ENCODE measurements at places on chromosomes 5 and 9.

DNA sequence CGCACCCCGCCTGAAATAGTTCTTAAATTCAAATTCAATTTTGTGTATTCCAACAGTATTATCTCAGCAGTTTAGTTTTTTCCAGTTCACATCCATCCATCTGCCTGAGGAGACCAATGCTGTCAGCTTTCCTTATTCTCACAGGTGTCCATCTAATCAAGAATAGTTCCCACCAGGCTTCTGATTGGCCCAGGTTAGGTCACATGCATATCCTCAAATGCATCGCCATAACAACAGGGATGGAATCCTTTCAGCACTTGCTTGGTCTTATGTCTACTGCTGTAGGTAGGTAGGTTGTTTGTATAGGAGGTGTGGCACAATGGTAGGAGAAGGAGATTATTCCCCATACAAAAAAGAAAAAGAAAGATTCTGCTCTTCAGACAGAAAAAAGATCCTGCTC lies 91.2 kb downstream of the UBE2R2 start:
- DNase-seq, result no peak

GRCh38 chr9:16345902-16346301 lies 524.6 kb downstream of the BNC2 start:
- DNase-seq, result no peak

- no peak for DNase-seq
Measured at GRCh38 chr9:129989362-129989708, 53.7 kb downstream of the FNBP1 start.

DNA sequence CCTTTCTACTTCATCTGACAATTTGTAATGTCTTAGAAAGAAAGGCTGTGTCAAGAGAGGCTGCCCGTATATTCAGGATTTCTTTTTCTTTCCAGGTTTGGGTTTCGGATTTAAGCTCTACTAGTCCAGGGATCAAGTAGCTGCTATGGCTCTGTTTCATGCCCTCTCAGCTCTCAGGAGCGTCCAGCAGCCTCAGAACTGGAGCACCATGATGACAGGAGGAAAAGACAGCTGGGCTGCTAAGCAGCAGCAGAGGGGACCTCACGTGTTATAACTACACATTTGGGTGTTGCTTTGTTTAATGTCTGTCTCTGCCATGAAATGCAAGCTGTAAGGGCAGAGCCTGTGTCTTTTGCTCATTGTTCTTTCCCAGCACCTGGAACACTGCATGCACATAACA lies 28.5 kb downstream of the TBC1D2 start:
- DNase-seq, result no peak

- DNase-seq, result no peak
Measured at GRCh38 chr5:177498013-177498787, 796 bp upstream of the PDLIM7 start.

GRCh38 chr5:58615972-58616371 lies 33.1 kb downstream of the RAB3C start:
- no peak for DNase-seq

GRCh38 chr5:59198832-59199231 lies 616.0 kb downstream of the RAB3C start:
- DNase-seq, result no peak

DNA sequence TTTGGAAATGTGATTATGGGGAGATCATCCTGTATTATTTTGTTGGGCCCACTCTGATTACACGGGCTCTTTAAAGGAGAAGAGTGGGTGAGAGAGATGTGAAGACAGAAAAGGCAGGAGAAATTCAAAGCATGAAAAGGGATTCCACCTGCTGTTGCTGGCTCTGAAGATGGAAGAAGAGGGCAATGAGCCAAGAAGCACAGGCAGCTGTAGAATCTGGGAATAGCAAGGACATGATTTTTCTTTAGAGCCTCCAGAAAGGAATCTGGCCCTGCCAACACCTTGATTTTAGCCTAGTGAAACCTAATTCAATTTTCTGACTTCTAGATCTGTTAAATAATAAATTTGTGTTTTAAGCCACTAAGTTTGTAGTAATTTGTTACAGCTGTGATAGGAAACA lies 11.3 kb downstream of the C9 start:
- no peak for DNase-seq

GRCh38 chr5:124402144-124402581 lies 344.3 kb downstream of the ZNF608 start:
- peak; percentile 1 for DNase-seq

GRCh38 chr9:16120727-16121126 lies 567.9 kb downstream of the CCDC171 start:
- no peak for DNase-seq

DNA sequence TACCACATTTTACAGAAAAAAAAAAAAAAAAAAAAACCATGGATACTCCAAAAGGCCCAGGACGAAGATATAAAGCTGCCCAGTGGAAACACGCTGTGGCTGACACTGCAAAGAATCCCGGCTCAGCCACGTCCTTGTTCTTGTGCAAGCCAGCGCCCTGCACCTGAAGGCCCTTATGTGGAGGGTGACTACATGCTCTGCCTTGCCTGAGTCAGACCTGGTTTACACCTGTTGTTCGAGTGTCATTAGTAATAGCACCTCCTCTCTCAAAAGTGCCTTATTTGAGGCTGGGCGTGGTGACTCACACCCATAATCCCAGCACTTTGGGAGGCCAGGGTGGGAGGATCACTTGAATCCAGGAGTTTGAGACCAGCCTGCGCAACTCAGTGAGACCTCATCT lies 54.3 kb upstream of the ZSWIM6 start:
- no peak for DNase-seq

GRCh38 chr9:115032296-115032695 lies 85.7 kb downstream of the TNC start:
- DNase-seq, result no peak

GRCh38 chr5:133735346-133735745 lies 123.0 kb upstream of the FSTL4 start:
- peak; percentile 2 for DNase-seq

DNA sequence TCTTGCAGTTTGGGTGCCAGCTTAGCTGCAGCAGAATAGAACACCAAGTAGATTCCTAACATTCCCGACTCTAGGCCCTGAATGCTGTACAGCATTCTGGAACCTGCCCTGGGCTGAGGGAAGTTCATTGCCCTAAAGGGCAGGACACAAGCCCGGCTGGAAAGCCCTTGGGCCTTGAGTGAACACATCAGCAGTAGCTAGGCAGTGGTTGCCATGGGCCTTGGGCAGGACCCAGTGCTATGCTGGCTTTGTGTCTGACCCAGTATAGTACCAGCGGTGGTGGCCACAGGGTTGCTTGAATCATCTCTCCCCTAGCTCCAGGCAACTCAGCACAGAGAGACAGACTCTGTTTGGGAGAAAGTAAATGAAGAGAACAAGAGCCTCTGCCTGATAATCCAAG lies 137.8 kb downstream of the AGTPBP1 start:
- no peak for DNase-seq

DNA sequence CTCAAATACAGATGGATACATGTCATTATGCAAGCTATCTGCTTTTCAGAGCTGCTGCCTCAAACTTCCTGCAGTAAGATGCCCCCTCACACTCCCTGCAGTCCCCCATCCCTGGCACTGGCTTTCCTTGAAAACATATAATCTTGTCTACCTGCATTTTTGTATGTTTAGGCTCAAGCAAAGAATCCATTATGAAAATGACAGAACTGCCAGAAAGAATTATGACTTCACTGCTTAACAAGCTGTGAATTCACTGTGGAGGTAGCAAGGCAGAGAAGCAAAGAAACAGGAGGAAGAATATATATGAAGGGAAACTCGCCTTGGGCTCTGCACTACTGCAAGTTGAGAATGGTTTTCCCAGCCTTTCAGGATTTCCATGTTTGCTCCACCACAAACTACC lies 39.4 kb upstream of the PPP2R2B start:
- DNase-seq, result no peak

GRCh38 chr5:107817951-107818350 lies 147.2 kb upstream of the EFNA5 start:
- no peak for DNase-seq

DNA sequence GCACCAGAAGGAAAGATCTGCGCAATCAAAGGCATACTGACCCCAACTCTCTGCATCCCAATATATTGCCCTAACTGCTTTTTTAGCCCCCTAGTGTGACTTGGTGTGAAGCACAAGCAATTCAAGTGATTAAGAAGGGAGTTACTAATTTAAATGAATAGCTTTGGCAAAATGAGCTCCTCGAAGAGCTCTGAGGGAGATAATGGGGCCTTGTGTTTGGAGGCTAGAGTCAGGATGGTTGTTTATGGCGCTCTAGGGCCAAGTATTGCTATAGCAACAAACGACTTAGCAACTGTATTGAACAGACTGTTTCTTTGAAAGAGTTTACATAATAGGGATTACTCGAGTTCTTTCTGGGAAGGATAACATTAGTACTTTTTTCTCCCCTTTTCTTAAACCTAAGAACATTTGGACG lies 11.5 kb upstream of the C5orf58 start:
- DNase-seq, result no peak

DNA sequence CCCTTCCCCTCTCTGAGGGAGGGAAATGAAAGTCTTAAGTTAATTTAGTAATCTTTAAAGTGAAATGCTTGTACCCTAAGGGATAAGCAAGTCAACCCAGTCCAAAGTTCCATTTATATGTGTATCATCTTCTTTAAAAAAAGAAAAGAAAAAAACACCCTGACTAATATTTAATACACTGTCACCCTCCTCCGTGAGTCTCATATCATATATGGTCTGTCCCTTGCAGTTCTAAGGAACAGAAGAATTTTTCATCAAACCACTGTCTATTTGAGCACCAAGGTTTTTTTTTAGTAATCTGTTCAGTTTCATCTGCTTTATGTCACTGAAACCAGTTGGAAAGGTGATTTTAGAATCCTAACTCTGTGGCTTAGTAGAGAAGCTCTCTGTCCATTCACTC lies 15.2 kb downstream of the TNIP1 start:
- DNase-seq, result no peak

GRCh38 chr5:179132586-179133355 lies 72.6 kb downstream of the ZNF354C start:
- no peak for DNase-seq

DNA sequence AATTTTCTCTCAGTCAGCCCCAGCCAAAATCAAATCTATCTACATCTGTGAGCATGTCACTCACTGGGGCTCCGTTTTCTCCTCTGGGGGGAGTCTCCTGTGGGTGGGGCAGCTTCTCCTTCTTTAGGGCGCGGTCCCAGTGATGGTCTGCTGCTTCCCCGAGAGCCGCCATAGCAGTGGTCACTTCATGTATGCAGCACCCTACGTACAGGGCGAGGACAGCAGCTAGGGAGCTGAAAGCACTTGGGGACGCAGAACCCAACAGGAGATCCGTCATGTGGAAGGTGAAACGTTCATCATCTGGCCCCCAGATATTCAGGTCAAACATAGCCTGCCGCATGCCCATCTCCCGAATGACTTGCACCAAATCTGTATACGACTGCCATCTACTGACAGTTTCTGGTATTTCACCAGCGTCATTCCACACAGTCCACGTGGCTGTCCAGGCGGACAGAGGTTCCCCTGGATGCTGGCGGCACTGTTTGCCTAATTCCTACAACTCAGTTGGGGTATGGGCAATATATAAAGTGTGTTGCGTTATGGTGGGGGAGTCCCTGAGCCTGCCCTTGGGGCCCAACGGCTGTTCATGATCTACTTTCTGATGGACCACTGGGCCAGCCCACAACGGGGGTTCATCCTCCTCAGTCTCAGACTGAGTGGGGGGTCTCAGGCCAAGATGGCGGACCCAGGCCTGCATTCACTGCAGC lies 795.0 kb downstream of the EFNA5 start:
- no peak for DNase-seq

- no peak for DNase-seq
Measured at GRCh38 chr5:170562166-170562874, 58.5 kb downstream of the KCNIP1 start.

DNA sequence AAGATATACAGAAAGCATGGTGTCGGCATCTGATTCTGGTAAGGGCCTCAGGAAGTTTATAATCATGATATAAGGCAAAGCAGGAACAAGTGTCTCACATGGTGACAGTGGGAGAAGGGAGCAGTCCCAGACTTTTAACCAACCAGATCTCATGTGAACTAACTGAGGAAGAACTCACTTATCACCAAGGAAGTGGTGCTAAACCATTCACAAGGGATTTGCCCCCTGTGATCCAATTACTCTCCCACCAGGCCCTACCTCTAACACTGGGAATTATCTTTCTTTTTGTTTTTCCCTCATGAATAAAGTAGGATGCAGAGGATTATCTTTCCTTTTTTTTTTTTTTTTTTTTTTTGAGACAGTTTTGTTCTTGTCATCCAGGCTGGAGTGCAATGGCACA lies 123.4 kb upstream of the LRRTM2 start:
- no peak for DNase-seq

DNA sequence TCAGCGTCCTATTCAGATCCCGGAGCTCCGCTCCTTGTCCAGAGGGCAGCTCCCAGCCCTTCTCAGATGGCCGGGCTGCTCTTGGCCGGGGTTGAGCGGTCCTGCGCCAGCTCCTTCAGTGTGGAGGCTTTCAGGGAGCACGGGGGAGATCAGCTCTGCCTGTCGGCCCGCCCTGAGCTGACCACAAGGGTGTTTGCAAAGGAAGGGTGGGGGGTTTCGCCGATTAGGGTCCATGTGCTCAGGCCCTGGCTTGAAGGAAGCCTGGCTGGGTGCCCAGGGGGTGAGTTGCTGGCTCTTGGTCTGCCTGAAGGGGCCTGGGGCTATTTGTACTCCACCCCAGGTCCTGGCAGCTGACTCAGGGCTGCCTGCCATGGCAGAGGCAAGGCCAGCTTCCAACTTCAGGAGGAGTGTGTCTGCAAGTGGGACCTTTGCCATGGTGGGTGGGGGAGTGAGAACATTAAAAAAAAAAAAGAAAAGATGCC lies 250.1 kb upstream of the KLF4 start:
- no peak for DNase-seq

DNA sequence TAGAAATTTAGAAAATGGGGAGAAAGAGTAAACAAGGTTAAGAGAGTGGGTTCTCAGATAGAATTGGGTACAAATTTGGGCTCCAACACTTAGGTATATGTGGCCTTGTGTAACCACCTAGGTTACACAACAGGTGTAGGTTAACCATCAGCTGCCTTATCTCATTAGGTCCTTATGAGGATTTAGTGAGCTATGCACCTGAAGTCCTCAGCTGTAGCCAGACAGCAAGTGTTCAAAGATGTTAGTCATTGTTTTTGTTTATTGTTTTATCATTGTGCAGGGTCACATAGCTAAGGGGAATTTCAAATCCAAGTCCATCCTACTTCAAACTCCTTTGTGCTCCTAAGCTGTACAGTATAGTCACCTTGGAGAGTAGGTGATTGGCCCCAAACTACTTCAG lies 970 bp upstream of the TRIM32 start:
- no peak for DNase-seq

GRCh38 chr5:124824637-124825158 lies 78.3 kb upstream of the ZNF608 start:
- DNase-seq, result peak; percentile 12
